ENCODE measurements at places on chromosomes 11 and 22. TPM values are rescaled to one million over a fixed set of nuclear protein-coding genes. Genes with fewer than 3 reads are reported as not detected.

The FXYD2 gene
- total RNA-seq = 2.4 TPM

The MS4A4E gene
- total RNA-seq = not detected

The UCP3 gene
- total RNA-seq = 0.24 TPM

The PTH gene
- 19.3 TPM for total RNA-seq

The METTL15 gene
- 41.9 TPM for total RNA-seq

The TENM4 gene
- 16.9 TPM for total RNA-seq

The RCOR2 gene
- 3.4 TPM for total RNA-seq

All from umbilical cord (tissue), 2 donors.